ENCODE measurements at places on chromosomes 13 and 19.

DNA sequence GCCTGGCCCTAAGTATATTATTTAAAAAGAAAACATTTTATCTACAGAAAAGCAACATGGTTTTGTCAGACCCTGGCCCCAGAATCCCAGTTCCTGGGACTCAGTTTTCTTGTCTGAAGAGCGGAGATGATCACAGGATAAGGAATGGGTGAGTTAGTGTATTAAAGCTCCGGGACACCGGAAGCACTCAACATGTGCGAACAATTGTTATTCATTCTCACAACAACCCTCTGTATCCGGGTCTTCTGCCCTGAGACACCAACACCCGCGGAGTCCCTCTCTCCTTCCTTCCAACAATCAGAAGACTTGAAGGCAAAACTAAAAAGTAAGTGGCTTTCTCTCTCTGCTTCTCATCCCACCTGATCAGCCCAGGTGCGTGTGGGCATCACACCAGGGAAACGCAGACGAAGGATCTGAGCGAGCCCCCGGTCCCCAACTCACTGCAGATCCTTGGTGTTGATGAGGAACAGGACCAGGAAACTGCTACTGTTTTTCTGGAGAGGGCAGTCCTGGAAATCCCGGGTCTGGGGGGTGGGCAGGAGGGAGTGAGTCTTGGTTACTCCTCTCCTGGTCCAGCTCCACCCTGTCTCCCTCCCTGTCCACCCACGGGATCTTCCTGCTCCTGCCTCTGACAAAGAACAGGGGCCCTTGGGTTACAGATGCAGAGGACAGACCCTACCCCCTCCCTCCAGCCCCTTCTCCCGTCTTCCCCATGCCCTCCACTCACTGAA is 2.0 kb downstream of the GPR108 start:
- DNase-seq: peak; percentile 83

- DNase-seq: peak; percentile 70
These were observed 482.7 kb downstream of the SLITRK6 start for GRCh38 chr13:85316506-85317025.

DNA sequence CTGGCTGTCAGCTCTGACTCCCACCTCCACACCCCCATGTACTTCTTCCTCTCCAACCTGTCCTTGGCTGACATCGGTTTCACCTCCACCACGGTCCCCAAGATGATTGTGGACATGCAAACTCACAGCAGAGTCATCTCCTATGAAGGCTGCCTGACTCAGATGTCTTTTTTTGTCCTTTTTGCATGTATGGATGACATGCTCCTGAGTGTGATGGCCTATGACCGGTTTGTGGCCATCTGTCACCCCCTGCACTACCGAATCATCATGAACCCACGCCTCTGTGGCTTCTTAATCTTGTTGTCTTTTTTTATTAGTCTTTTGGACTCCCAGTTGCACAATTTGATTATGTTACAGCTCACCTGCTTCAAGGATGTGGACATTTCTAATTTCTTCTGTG is 506 bp downstream of the OR7E24 start:
- DNase-seq: no peak

GRCh38 chr19:15173746-15174404 is 26.9 kb downstream of the NOTCH3 start:
- no peak for DNase-seq

DNA sequence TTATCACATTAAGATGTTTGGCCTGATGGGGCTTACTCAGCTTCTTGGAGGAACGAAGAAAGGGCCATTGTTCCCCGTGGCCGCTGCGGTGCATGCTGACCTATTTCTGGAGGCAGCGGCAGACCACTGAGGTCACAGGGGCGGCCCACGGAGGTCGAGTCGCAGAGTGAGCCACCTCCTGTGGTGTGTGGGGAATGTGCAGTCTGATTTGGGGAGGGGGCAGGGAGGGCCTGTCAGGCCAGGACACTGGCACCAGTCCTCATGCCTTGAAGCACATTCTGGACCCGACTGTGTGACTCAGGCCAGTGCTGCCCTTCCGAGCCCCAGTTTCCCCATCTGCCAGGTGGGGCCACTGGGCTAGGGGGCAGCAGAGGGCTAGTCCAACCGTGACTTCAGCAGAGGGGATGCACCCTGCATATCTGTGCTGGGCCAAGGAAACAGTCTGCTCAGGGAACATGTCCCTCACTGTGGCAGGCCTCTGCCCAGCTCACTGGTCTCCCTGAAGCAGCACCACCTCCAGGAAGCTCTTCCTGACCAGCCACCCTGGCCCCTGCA is 6.3 kb downstream of the SLC7A10 start:
- no peak for DNase-seq

DNA sequence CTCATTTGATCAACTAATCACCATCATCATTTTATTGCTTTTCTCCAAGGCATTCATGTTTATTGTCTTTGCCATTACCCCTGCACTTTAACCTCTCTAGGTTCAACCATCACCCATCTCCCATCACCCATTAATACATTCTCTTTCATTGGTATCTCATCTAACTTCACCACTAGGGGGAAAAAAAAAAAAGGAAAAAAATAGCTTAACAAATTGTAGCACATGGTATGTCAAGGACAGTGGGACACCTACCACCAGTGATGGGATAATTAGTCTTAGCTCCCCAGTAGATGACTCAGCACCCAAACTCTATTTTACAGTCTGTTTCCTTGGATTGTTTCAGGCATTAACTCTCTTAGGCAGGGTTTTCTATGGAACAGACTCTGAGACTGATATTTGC is 1770.2 kb upstream of the MIR17HG start:
- peak; percentile 17 for DNase-seq

DNA sequence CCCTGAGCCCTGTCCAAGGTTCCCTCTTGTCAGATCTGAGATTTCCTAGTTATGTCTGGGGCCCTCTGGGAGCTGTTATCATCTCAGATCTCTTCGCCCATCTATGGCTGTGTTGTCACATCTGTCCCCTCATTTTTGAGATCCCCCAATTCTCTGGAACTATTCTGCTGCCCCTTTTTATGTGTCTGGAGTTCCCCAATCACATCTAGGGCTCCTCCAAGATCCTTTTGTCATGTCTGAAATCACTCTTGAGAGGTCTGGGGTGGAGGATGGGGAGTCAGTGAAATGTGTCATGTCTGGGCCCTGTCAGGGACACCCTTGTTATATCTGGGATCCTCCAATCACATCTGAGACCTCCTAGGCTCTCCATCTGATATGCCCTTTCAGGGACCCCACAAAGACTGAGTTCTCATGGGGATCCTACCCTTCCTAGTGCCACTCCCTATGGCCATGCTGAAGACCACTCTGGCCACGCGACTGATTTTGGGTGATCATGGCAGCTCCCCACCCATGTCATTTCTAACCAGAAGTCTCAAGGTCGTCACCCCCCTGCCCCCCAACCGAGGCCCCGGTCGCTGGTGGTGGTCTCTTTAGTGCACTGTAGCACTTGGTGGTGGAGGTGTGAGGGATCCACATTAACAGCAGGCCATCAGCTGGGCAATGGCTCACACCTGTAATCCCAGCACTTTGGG is 3.8 kb upstream of the MYBPC2 start:
- DNase-seq: no peak

- DNase-seq: no peak
These were observed 14.5 kb upstream of the MAP2K2 start for GRCh38 chr19:4138445-4138844.

GRCh38 chr13:98496479-98496791 is 80.5 kb downstream of the STK24 start:
- DNase-seq: no peak

DNA sequence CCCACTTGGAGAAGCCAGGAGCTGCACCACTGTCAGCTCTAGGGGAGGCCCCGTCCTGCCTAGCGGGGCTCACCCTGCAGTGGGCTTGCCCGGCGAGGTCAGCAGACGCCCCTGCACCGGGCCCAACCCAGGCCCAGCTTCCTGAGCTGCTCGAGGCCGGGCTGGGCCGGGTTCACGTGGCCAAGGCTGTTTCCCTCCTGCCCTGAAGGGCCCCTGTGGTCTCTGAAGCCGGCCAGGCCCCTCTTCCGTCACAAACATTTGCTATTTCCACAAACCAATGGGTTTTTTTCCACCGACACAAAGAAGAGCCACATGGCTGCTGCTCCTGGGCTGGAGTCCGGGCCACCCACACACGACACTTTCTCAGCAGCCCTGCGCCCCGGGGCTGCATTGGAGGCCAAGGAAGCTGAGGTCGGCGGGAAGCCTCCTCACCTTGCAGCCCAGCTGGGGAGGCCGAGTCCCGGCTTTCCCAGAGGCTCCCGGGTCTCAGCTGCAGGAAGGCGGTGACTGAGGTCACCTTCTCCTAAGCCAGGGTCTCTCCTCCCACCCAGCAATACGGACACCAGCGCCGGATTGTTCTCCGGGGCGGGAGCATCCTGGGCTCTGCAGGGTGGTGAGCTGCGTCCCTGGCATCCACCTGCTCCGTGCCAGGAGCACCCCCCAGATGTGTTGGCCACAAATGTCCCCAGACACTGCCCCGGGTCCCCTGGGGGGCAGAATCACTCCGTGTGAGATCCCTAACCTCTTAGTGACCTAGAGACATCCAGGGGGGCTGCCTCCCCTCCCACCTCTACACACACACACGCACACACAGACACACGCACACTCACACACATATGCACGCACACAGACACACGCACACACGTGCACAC is 80.5 kb downstream of the GADD45B start:
- DNase-seq: no peak

- peak; percentile 73 for DNase-seq
These were observed 22.4 kb upstream of the EBI3 start for GRCh38 chr19:4206818-4207484.

DNA sequence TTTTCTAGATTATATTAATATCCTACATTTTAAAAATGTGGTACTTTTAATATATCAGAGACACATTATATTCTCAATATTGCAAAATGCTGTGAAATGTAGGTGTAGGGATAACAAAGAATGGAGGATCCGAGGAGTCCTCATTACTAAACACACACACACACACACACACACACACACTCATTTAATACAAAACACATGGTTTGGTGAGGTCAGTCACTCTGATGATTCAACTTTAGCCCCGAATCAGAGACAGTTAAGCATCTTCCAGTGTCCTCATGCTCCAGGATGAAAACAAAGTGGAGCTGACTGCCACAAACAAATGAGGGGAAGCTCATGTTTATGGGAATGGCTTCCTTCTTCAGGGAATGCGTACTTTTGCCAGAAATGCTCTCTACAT is 147.5 kb downstream of the CYSLTR2 start:
- no peak for DNase-seq

- DNase-seq: peak; percentile 40
These were observed 166.6 kb downstream of the RAP2A start for GRCh38 chr13:97600458-97601075.

DNA sequence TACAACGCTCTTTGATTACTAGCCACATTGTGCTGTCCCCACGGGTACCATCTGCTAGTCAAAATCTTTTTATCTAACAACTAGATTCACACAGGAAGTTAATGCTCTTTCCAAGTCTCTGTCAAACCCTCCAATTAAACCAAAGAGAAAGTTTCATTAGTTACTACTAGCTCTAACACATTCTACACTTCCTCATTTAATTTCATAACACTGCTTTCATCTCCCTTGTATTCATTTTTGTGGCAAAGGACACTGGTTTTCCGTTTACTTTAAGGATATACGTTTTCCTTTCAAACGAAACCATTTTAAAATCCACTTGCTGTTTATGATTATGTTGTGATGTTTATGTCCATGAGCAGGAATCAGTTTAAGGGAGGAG is 5.3 kb downstream of the DYRK1B start:
- no peak for DNase-seq

- DNase-seq: no peak
These were observed 1.3 kb downstream of the TNFSF14 start for GRCh38 chr19:6668691-6669090.

DNA sequence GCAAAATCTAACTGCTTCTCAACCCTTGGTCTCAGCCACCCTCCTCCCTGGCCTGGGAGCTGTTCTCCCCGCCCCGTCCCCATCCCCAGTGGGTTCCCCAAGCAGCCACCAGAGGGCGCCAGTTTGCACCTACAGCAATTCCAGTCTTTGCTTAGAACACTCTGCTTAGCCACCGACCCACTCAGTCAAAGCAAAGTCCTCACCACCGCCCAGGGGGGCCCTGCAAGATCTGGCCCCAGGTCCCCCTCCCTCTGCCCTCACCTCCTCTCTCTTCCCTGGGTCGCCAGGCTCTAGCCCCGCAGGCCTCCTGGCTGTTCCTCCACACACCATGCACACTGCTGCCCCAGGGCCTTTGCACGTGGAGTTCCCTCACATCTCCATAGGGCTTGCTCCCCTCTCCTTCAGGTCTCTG is 12.4 kb downstream of the TMEM143 start:
- DNase-seq: peak; percentile 76

- DNase-seq: no peak
These were observed 617 bp upstream of the IQCN start for GRCh38 chr19:18274781-18275356.

- DNase-seq: peak; percentile 56
These were observed 55.6 kb upstream of the ALOX5AP start for GRCh38 chr13:30679483-30680330.

- no peak for DNase-seq
These were observed 74.7 kb upstream of the TEX29 start for GRCh38 chr13:111245576-111246384.

Measured in A673 (cell line).